ENCODE measurements at places on chromosomes 3 and 15.
A peak's percentile ranks its signal among the peaks of the same experiment; 100 is the strongest.

DNA sequence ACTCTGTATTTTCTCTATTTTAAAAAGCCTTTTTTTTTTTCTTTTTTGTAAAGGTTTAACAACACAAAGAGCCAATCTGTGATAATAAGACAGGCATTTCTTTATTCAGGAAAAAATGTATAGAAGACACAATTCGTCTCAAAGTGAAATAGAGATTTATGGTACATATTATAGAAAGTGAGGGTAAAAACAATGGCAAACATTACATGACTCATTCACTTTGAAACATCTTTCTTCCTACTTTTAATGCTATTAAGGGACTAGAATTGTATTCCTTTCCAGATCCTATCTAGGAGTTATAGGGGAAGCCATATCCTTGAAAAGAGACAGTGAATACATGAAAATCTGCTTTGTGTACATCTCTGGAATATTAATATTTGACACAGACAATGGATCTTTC is 137.1 kb upstream of the MCTP2 start:
- DNase-seq = no peak

DNA sequence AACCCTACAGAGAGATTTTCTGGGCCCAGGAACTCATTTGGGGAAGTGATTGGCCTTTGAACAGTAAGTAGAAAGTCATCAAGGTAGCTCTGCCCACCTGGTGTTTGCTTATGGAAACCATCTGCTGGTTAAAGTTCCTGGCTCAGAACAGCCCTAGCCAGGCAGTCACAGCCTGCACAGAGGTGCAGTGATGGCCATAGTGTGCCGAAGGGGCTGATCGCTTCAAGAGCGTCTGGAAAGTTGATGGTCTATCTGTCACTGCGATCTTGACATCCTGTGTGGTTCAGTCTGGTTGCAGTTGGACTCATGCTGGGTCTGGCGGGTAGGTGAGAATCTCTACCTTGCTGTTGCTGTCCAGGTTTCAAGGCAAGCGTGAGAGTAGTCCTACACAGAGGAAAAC is 151.6 kb downstream of the SLCO3A1 start:
- no peak for DNase-seq

DNA sequence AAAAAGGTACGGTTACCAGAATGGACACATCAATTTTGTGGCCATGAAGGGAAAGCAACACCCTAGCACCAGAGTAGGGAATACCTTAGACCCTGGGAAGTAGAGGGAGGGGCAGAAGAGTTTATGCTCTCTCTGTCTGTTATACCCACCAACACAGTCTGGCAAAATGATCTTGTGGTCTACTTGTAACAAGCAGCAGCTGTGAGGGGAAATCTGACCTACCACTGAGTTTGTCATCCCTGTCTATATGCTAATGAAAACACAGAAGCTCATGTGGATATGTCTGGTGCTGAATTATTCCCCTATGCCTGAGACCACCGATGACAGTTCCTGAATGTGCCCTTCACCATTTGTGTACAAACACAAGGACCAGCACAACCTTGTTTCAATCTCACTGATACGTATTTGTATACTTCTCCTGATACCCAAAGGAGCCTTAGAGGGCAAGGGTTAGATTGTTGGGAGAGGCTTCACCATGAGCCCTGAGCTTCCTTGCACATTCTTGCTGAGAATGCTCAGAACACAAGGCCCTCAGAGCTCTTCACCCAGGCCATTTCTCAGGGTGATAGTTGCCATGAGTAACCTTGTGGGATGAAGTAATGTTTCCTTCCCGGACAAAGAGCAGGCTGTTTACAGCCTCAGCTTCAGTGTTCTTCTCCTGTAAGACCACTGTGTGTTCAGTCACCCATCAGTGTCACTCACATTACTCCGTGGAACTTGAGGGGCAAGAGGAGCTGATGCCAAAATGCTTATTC is 24.7 kb upstream of the ZNF639 start:
- no peak for DNase-seq

- DNase-seq = peak; percentile 38
Observed at GRCh38 chr15:70196372-70197316, 98.9 kb upstream of the TLE3 start.

DNA sequence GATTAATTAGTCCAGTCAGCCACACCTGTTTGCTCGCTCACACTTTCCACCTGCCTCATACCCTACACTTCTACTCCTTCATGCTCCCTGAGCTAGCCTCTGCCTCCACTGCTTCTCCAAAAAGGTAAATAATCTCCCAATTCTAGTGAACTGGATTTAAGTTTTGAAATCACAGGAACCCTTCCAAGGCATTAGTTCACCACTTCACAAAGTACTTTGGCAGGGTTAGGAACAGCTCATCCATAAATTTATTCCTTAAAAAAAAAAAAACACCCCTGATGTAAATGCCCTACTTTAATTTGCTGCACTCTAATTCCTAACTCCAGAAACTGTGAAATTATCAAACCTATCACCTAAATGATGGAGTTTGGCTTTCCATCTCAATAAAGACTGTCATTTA is 58.3 kb downstream of the GADL1 start:
- DNase-seq = no peak

DNA sequence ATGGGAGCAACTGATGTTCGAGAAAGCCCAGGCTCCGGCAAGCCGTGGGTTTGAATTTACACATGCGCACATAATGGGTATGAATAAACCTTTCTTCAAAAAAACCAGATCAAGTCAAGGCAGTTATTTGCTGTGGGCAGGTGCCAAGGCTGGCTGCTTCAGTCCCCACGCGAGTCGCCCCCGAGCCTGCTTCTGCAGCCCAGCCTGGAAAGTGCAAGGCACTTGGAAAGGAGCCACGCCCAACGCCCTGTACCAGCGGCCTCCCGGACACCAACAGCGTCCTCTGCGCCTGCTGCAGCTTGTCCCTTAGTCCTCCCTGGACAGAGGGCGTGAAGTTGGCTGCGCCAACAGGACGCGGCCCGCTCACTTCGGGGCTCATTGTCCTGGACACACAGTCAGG is 68.9 kb downstream of the KLF15 start:
- DNase-seq = no peak

- DNase-seq = no peak
Observed at GRCh38 chr3:167302678-167303077, 77.4 kb downstream of the ZBBX start.

GRCh38 chr3:113266738-113267137 is 55.4 kb downstream of the BOC start:
- DNase-seq = no peak

DNA sequence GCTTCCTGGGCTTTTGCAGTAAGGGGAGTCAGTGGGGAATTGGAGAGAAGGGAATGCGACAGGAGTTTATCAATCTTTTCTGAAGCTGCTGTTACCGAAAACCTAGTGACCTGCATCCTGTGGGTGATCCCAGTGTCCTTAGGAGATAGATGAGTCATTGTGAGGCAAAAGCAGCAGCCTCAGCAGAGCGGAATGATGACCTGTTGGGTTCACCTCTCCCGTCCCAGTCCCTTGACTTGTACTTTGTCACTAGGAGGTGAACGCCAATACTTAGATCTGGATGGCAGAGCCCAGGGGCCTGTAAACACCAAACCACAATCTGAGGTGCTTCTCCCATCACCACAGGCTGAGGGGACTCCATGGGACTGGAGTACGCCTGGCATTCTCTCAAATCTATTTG is 17.9 kb downstream of the CDAN1 start:
- no peak for DNase-seq

DNA sequence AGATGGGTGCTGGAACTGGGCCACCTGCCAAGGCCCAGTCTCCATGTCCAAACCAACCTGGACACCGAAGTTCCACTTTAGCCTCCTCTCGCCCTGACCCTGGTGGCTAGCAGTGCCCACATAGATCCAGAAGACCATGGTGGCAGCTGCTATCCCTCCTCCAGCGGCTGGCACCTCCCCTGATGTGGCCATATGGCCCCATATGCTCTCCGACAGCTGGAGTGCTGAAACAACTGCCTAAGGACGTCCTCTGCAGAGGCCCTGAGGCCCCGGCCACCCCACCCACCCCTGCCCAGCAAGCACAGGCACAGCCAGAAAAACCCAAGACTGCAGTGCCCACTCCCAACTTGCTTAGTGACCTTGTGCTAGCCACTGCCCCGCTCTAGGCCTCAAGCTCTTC is 182.3 kb upstream of the LINGO1 start:
- no peak for DNase-seq

- no peak for DNase-seq
Observed at GRCh38 chr3:187227658-187228258, 30.5 kb downstream of the RTP1 start.

GRCh38 chr3:13553686-13554085 is 4.8 kb downstream of the FBLN2 start:
- no peak for DNase-seq

Data from muscle of arm (tissue), 14 donors.